ENCODE measurements at places on chromosomes 5 and 9. TPM values are rescaled to one million over a fixed set of nuclear protein-coding genes. Genes with fewer than 3 reads are reported as not detected.
A peak's percentile ranks its signal among the peaks of the same experiment; 100 is the strongest.

DNA sequence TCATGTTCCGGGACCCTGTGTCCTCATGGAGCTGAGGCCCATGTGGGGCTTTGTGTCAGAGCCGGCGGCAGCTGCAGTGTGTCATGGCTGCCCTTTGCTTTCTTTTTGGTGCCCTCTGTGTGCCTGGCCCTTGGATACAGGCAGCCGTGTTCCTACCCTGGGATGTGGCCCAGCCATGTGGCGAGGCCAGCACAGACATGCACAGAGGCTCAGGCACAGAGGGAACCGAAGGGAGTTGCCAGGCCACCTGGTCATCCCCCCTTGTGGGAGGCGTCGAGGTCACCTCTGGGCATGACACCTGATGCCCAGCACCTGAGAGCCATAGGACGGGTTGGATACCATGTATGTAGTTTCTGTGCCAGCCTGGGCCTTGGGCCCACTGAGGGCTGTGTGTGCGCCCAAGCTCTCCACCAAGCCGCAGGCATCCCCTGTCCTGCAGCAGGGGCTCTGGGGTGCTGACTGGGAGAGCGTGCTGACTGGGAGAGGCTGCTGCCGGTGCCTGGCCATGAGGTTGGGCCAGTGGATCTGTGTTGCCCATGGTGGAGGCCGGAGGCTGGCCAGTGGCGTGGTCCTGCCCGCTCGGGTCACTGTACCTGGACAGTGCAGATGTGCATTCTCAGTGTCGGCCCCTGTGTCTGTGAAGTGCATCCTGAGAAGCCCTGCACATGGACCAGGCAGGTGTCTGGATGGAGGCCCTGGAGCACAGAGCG, 4.8 kb downstream of the NKD2 start:
- no peak for DNase-seq

DNA sequence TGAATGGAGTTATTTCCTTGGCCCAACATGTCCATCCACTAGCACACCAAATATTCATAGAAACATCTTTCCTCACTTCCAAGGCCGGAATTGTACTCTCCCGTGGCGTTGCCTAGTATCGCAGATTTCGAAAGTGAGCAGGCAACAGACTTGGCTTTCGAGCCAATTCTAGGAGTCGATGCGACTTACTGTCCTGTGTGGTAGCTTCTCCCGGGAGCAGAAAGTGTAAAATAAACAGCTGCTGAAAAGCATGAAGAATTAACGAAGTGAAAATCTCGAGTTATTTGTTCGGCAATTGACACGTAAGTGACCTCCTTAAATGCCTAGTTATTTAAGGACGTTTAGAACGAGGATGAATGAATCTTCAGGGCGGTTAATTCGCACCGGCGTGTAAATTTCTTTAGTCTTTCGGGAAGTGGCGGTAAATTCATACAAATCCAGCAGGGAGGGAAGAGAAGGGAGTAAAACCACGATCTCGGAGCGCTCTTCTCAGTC, 449 bp upstream of the PCSK5 start:
- DNase-seq = peak; percentile 64

- peak; percentile 98 for DNase-seq
Measured at GRCh38 chr9:131714161-131714646, 25.7 kb downstream of the RAPGEF1 start.

- DNase-seq = no peak
Measured at GRCh38 chr9:110801426-110801825, 132.8 kb downstream of the MUSK start.

GRCh38 chr9:88075966-88076285, 62.3 kb downstream of the SPATA31C2 start:
- no peak for DNase-seq

- DNase-seq = peak; percentile 53
Measured at GRCh38 chr9:110121170-110121569, 86.8 kb downstream of the C9orf152 start.

GRCh38 chr5:2879701-2880100, 128.2 kb upstream of the IRX2 start:
- no peak for DNase-seq

- DNase-seq = no peak
Measured at GRCh38 chr9:133103987-133104505, 17.0 kb downstream of the RALGDS start.

- DNase-seq = no peak
Measured at GRCh38 chr9:125910286-125910685, 163.1 kb downstream of the PBX3 start.

The ZNF484 gene
- total RNA-seq = 8.2 TPM

The HIGD2A gene
- total RNA-seq = 20.8 TPM

The SPINK5 gene
- 8.4 TPM for total RNA-seq

The SHISAL2B gene
- not detected for total RNA-seq

Measured in bronchial epithelial cell (primary cell).